ENCODE measurements at places on chromosomes 6 and 20. TPM values are rescaled to one million over a fixed set of nuclear protein-coding genes. Genes with fewer than 3 reads are reported as not detected.

GRCh38 chr6:23611776-23612381, 514.1 kb upstream of the NRSN1 start:
- no peak for DNase-seq

- no peak for DNase-seq
Measured at GRCh38 chr20:45958593-45958992, 13.4 kb downstream of the ZNF335 start.

DNA sequence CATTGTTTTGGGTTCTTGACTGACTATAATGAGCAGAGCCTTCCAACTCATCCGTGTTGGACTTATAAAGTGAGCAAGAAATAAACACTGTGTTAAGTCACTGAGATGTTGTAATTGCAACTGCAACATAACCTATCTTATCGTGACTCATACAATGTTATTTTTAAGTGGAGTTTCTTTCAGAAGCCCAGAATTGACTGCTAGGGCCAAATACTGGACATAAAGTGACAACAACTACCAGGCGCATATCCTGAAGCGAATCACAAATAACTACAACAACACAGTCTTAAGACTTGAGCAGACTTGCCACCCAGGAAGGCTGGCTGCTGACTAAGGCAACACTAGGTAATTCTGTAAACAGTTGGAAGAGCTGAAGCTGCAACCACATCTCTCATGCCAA, 326.6 kb downstream of the COL12A1 start:
- peak; percentile 72 for DNase-seq

DNA sequence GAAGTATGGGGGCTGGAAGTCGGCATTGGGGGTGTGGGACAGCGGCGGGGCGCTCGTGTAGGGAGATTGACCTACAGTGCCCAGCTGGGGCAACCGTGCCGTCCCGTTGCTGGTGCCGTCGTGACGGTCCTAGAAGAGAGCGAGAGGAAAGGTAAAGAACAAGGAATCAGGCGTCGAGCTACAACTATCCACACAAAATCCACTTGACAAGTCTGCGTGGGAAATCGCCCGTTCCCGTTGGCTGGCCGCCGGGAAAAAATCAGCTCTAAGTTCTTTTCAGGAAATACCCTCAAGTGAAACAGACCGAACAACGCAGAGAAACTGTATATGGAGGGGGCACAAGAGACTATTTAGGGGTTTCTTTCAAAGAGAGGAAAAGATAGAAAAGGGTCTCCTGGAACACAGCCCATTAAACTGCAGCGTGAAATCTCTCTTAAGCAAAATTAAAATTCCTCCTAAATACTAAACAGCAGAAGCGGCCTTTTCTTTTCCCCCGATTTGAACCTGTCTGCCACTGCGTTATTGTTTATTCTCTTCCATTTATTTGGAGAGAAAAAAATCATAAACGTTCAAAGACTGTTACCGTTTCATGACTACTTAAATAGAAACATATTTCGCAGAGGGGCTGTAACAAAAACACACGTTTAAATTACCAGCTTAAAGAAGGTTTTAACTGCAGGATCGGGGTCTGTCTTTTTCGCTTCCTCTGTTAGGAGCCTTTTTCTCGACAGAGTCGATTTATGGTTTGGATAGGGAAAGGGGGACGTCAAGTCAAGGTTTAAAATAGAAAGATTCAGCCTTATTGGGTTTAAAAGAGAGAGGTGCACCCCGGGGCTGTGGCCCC, 4.4 kb downstream of the TFAP2A start:
- DNase-seq: peak; percentile 45

GRCh38 chr20:18321976-18322950, 33.9 kb downstream of the ZNF133 start:
- DNase-seq: no peak

GRCh38 chr6:97282238-97282725, 734 bp downstream of the MMS22L start:
- peak; percentile 10 for DNase-seq

- no peak for DNase-seq
Measured at GRCh38 chr20:5002077-5002413, 735 bp upstream of the SLC23A2 start.

GRCh38 chr6:33076406-33076934, 680 bp downstream of the HLA-DPB1 start:
- DNase-seq: no peak

DNA sequence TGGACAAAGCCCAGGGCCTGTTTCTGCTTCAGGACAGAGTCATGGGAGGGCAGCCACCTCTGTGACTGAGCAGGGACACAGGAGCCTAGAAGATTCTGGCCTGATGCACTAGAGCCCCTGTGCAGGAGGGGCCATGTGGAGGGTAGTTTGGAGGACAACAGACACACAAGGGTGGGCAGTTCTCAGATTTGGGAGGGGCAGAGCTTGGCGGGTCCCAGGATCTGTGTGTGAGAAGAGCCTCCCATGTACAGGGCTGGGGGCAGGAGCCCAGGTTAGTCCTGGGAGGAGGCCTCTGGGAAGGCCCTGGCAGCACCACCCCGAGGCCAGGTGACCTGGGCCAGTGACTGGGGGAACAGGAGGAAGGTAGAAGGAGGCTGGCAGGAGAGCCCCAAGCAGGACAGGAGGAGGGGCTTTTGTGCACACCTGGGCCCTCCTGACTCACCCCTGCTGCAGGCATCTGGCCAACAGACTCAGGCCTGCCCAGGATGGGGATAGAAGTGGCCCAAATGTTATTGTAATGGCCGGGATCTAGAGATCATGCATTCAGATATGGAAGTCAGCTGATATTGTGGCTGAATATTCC, 1.4 kb upstream of the ULBP3 start:
- no peak for DNase-seq

GRCh38 chr6:106094964-106095335, 8.8 kb downstream of the PRDM1 start:
- no peak for DNase-seq

The MLIP gene
- not detected for total RNA-seq

The PSORS1C1 gene
- 0.53 TPM for total RNA-seq

The PBOV1 gene
- total RNA-seq: not detected

The CDSN gene
- total RNA-seq: not detected
